ENCODE measurements at places on chromosomes 12 and 14. TPM values are rescaled to one million over a fixed set of nuclear protein-coding genes. Genes with fewer than 3 reads are reported as not detected.

- DNase-seq: peak; percentile 91
Measured at GRCh38 chr14:92726135-92726932, 22.1 kb downstream of the LGMN start.

DNA sequence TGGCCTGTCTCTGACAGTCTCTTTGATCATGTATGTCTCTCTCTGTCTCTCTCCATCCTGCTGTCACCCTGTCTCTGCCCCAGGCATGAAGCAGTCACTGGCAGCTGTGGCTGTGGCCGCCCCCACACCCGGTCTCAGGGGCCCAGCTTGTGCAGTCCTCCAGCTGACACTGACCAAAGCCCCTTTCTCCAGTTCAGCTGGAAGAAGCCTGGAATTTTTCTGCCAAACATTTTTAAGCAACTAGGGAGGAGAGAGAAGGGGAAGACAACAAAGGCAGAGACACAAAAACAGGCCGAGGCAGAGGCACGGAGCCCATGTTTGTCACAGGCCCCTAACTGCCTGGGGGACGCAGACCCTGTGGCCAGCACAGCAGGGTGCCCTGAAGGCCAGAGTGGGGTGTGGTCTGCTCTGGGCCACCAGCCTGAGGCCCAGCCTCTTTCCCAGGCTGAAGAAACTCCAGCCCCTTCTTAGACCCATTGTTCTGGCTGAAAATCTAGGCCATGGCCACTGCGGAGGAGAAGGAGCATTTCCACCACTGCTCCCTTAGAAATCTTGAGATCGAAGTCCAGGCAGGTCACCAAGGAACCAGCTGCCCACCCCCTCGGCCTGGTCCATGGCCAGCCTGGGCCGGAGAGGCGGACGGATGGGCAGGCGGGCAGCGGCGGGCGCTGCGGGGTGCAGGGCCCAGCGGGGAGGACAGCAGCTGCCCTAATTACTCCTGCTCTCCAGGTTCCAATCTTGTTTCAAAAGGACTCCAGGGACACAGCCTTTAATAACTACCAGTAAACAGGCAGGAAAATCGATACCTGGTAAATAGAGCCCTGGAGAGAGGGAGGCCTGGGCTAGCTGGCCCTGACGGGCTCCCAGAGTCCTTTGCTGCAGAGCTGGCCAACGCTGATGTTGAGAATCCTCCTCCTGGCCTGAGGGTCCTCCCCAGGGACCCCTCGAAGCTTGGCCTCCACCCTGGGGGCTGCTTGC lies 14.9 kb downstream of the DTX1 start:
- DNase-seq: peak; percentile 68

DNA sequence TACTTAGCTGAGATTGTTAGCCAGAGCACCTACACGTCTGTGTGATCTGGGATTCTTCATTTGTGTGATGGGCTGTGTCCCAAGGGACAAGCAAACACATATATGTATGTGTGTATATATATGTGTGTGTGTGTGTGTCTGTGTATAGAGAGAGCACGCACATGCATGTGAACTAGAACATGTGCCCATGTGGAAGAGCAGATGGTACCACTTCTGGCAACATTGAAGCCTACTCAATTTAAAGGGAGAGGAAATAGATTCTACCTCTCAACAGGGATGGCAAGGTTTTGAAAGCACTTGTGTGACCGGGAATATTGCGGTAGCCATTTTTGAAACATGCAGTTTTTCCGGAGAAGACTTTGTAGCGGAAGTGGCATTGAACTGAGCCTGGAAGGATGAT lies 1.4 kb downstream of the TOMM20L start:
- DNase-seq: no peak

- DNase-seq: peak; percentile 86
Measured at GRCh38 chr12:45989721-45990467, 480 bp downstream of the SCAF11 start.

INHBC gene
- total RNA-seq: not detected

DNA sequence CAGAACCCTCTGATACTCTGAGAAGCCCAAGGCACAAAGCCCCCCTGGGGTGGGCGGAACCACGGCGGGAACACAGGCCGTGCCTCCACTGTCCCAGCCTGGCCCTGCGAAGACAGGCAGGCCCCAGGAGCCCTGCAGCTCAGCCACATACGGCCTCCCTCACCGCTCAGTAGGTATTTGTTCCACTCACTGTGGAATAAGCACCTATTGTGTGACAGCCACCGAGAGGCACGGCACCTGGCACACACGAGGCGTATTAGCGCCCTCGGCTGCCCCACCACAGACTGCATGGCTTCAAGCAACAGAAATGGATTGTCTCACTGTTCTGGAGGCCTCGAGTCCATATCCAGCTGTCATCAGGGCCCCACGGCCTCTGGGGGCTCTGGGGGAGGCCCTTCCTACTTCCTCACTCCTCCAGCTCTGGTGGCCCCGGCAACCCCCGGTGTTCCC lies 66.3 kb downstream of the NCOR2 start:
- DNase-seq: no peak

DNA sequence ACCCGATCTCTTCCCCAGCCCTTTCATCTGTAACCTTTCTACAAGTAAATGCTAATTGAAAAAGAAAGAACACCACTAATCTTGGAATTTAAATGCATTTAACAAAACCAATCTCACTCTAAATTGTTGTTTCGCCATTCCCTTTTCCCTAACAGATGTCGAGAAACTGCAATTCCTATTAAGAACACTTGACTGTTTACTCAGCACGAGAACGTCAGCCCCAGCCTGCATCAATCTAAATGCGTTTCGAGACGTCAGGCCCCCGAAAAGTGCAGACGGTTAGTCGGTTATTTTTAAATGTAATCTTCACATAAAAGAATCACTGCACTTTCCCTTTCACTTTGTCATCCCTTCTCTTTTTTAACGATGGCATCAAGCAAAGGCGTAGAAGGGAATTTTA lies 837.6 kb downstream of the VRK1 start:
- DNase-seq: peak; percentile 75

GRCh38 chr12:57178213-57178612 lies 30.8 kb upstream of the LRP1-AS start:
- no peak for DNase-seq

HOXC12 gene
- total RNA-seq: not detected

DNA sequence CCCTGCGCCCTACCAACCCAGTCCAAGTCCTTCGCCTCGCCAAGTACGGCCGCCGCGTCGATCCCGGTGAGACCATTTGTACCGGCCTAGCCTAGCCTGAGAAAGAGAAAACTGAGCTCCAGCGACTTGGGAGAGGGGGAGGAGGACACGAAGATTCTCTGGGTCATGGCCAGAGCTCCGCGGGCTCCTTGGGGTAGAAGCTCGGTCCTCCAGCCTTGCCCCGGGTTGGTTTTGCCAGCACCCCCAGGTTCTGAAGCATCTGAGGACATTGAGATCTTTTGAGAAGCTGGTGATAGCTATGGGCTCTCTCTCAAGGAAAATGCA lies 7.3 kb downstream of the LHX5 start:
- DNase-seq: no peak

DNA sequence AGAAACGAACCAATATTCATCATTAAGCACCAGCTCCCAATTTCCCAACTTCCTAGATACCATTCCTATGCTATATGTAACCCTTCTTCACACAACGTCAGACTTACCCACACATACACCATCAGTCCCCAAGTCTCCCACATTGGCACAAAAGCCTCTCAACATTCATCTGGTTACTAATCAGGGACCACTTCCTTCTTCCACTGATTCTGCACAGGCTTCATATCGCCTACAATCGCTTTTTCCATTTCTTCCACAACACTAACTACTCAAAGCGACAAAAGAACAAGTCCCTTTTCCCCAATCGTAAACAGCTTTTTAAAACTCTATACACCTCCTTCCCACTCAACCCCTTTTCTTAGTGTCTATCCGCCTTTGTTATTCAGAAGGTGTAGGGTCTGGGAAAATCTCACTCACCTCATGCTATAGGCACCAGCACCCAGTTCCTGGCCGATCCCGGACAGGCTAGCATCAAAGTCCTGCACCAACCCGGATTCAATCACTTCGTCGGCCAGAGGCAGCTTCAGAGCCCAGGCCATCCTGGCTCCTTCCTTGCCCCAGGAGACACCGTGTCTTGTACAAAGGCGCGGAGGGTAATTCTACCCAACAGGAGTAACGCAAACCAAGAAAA lies 936 bp downstream of the TFCP2 start:
- peak; percentile 27 for DNase-seq

DNA sequence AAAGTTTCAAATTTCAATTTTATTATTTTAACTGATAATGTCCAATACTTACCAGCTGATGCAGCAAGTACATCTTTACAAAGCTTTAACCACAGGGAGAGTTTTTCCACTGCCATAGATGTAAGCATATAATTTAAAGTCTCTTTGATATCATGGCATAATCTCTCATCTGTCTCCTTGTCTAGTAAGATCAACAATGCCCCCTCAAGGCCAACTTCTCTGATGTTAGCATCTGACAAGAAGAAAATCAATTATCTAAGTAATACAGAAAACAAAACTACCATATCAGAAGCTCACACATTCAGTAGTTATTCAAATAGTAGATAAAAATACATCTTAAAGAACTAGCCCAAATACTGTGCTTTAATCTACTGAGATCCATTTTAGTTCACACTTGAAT lies 94.2 kb downstream of the HEATR5A start:
- DNase-seq: no peak
